Ammon's horn (tissue), 1 donor: ENCODE measurements at places on chromosomes 6 and 20.

- DNase-seq: no peak
Measured at GRCh38 chr6:79776076-79776475, 144.9 kb downstream of the SH3BGRL2 start.

GRCh38 chr6:43757966-43758616, 11.9 kb upstream of the VEGFA start:
- no peak for DNase-seq

- no peak for DNase-seq
Measured at GRCh38 chr6:168193816-168194721, 115.1 kb upstream of the FRMD1 start.

DNA sequence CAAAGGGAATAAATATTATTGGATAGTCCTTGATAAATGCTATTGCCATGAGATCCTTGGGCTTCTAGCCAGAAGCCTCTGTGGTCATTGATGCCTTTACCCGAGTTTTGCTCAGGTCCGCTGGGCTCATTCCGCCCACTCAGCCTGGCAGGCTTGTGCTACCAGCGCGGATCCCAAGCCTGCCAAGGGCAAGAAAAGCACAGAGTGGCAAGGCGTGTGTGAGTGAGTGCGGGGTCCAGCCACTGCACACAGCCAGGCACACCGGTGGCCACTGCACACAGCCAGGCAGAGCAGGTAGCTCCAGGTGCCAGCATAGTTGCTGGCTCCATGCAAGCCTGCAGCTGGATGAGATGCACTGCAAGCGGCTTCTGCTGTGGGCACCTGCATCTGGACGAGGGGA, 38.7 kb downstream of the STK38 start:
- no peak for DNase-seq

DNA sequence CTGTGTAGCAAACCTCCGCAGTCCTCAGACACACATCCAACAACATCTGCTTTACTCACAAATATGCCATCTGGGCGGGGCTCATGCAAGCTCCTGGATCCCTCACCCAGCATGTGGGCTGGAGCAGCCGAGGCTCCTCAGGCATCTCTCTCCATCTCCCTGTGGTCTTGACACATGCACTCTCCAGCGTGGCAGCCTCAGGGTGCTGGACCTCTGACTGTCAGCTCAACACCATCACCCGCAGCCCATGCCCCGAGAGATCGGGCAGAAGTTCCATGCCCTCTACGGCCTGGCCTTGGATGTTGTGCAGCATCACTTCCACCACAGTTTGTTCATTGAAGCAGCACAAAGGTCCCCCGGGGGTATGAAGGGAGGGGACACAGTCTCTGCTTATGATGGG, 32.6 kb upstream of the CD93 start:
- no peak for DNase-seq

- no peak for DNase-seq
Measured at GRCh38 chr20:50450881-50451752, 59.1 kb upstream of the PTPN1 start.

- DNase-seq: no peak
Measured at GRCh38 chr6:112936079-112936472, 588.9 kb downstream of the RFPL4B start.

DNA sequence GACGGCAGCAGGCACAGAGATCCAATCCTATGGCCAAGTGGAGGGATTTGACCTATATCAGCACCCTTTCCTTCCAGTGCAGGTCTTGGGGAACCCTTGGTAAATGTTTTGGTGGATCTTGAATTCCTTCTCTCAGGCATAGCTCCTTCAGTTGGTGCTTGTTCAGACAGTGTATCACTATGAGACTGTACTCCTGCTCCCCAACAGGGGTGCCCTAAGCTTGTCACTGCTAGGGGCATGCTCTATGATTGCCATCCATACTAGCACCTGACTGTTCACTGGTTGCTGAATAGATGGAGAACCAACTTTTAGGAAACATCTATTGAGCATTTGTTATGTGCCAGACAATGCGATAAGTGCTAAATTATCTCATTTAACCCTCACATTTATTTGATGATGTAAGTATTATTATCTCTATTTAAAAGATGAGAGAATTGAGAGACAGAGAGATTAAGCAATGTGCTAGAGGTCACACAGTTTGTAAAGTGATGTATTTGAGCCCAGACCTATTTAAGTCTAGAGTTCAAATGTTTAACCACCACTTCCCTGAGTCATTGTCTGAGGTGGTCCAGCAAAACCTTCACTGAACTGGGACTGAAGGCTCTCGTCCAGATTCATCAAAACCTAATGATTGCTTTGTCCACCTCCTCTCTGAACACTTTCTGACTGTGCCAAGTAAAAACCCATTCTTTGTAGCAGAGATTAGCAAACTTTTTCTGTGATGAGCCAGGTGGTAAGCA, 34.3 kb downstream of the ADGRF1 start:
- no peak for DNase-seq

- no peak for DNase-seq
Measured at GRCh38 chr6:15996030-15996429, 132.9 kb upstream of the MYLIP start.
